Activated T-cell treated with anti-CD3 and anti-CD28 coated beads, Interleukin-2, amount 50 U/mL, for 72 hours (primary cell): ENCODE measurements at places on chromosomes 4 and X. TPM values are rescaled to one million over a fixed set of nuclear protein-coding genes. Genes with fewer than 3 reads are reported as not detected.

Gene SPANXN3
- total RNA-seq: not detected

Gene TCEAL9
- 1.6 TPM for total RNA-seq

Gene GPC4
- total RNA-seq: not detected

Gene BANK1
- 0.46 TPM for total RNA-seq

- DNase-seq: no peak
- no peak overlapping the region for H3K27ac ChIP-seq
- peaks cover 11% of the 10 kb centered on the region for H3K4me1 ChIP-seq
- H3K4me3 ChIP-seq: no peak overlapping the region
- H3K27me3 ChIP-seq: peaks cover 21% of the 10 kb centered on the region
These were observed 163.6 kb downstream of the SPRY1 start for GRCh38 chr4:123559955-123560871.

DNA sequence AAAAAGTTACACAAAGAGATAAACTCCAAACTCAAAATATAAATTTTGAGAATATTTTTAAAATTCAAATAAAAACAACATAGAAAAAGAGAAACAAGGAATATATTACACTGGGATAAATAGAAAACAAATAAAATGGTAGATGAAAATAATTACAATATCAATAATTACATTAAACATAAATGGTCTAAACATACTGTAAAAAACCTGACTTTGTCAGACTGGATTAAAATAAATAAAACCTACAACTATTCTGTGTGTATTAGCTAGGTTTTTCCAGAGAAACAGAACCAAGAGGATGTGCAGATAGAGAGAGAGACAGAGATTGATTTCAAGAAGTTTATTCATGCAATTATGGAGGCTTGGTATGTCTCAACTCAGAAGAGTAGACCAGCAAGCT is 126.5 kb downstream of the LRBA start:
- no peaks in the 10 kb centered on the region for H3K27me3 ChIP-seq
- H3K27ac ChIP-seq: no peak overlapping the region
- DNase-seq: no peak
- H3K36me3 ChIP-seq: peaks cover 16% of the 10 kb centered on the region
- no peak overlapping the region for H3K4me3 ChIP-seq
- H3K4me1 ChIP-seq: peaks cover 29% of the 10 kb centered on the region

GRCh38 chr4:86091201-86091600 is 268.7 kb downstream of the MAPK10 start:
- H3K27me3 ChIP-seq: no peaks in the 10 kb centered on the region
- no peak overlapping the region for H3K4me3 ChIP-seq
- no peak for DNase-seq
- H3K4me1 ChIP-seq: no peaks in the 10 kb centered on the region
- no peak overlapping the region for H3K27ac ChIP-seq

- no peaks in the 10 kb centered on the region for H3K27me3 ChIP-seq
- no peaks in the 10 kb centered on the region for H3K36me3 ChIP-seq
- DNase-seq: no peak
- no peaks in the 10 kb centered on the region for H3K4me1 ChIP-seq
- no peak overlapping the region for H3K27ac ChIP-seq
These were observed 1428.7 kb downstream of the PCDH18 start for GRCh38 chr4:136103616-136104015.

DNA sequence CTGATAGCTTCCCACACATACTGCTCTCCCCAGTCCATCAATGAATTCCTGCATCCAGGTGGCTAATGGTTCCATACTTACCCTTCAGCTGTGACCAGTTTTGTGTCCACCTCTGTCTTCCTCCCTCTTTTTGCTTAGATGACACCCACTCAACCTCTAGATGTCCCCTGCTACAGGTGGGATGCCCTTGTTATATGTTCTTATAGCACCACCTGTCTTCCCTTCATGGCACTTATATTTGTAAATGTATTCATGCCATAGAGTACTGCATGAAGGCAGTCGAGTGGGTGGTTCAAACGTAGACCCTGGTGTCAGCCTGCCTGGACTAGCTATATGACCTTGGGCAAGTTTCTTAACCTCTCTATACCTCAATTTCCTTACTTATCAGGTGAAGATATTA is 6.5 kb upstream of the USP46 start:
- DNase-seq: no peak
- no peak overlapping the region for H3K4me3 ChIP-seq
- peaks cover 42% of the 10 kb centered on the region for H3K27me3 ChIP-seq
- no peak overlapping the region for H3K27ac ChIP-seq
- H3K4me1 ChIP-seq: peaks cover 2% of the 10 kb centered on the region

DNA sequence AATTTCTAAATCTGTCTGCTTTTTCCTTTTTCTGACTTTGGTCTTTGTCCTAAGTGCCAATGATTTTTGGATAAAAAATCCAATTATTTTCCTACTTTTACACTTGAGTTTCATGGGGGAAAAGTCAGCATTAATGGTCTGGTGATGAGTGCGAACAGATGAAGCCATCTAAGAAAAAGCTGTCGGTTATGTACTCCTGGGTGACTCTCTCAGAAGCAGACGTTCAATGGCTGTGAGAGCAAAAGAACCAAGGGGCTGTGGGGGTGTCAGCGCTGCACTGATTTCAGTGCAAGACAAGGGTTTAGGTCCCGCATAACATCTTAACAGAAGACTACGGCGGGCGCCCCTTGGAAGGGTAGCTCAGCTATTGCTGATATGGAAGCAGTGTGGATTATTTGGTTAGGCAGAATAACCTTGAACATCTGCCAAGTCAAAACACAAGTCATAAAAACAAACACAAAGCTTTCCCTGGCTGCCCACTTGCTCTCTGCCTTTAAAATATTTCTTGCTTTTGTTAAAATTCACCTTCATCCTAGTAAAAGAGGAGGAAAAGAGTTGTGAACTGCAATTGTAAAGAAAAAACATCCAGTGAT is 240.5 kb downstream of the MAML3 start:
- no peak overlapping the region for H3K27ac ChIP-seq
- no peak for DNase-seq
- no peaks in the 10 kb centered on the region for H3K36me3 ChIP-seq

DNA sequence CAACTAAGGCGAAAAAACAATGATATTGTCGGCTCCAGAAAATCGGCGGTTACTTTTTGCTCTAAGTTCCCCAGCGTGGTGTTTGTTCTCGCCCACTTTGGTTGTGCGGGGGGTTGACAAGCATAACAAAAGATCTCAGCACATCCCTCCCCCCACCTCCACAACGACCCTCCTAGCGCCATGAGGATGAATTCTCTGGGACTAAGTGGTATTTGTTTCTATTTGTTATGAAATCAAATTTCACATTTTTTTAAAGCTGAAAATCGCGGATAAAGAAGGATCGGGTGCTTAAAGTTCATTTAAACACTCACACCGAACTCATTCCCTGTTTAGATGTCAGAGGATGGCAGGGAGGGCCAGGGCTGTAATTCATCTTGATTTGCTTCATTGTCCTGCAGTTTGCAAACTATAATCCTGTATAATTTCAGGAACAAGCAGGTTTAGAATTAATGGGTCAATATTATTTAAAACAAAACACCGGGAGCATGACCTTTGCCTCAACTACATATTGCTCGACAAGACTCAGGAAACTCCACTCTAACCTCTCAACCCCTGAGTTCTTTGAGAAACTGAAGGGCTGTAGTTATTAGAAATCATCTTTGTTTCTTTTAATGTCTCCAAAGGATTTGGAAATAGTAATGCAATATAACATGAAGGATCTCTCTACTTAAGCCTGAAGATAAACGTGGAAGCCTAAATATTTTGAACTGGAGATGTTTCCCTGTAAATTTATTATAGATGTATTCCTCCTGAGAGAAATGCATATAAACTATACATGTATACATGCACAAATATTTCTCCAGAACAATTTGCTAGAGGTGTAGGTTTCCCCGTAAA is 6.4 kb downstream of the PITX2 start:
- DNase-seq: no peak
- H3K27ac ChIP-seq: no peak overlapping the region
- peaks cover 39% of the 10 kb centered on the region for H3K4me1 ChIP-seq
- H3K27me3 ChIP-seq: peaks cover 92% of the 10 kb centered on the region
- peaks cover 7% of the 10 kb centered on the region for H3K36me3 ChIP-seq

GRCh38 chr4:169103966-169104412 is 93.9 kb upstream of the CBR4 start:
- no peaks in the 10 kb centered on the region for H3K4me1 ChIP-seq
- no peak for DNase-seq
- no peaks in the 10 kb centered on the region for H3K36me3 ChIP-seq

DNA sequence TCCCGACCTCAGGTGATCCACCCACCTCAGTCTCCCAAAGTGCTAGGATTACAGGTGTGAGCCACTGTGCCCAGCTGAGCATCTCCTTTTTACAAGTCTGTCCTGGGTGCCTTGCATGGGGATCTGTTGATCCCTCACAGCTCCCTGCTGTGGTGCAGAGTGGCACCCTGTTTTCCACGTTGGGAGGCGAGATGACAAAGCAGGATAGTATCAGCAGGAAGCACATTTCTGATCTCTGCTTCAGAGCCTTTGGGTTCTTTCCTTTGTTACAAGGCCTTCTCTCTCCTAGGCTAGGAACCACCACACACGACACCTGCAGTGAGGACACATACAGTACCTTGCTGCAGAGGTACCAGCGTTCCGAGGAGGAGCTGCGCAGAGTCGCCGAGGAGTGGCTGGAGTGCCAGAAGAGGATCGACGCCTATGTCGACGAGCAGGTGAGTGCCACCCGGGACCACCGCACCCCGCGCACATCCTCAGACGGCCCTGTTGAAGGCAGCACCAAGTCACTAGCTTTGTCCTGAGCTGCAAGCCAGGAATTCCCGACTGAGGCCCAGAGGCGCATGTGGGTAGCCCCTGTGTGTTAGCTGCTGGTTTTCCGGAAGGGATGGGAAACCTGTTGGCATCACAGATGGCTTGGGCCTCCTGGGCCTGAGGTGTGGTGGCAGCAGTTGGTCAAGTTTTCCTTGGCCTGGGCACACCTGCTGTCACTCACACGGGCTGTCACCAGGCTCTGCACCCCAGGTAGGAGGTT is 109.6 kb downstream of the TNIP2 start:
- peaks cover 19% of the 10 kb centered on the region for H3K36me3 ChIP-seq
- H3K4me3 ChIP-seq: no peak overlapping the region
- no peak for DNase-seq
- peaks cover 8% of the 10 kb centered on the region for H3K4me1 ChIP-seq
- H3K27me3 ChIP-seq: no peaks in the 10 kb centered on the region
- H3K27ac ChIP-seq: no peak overlapping the region

DNA sequence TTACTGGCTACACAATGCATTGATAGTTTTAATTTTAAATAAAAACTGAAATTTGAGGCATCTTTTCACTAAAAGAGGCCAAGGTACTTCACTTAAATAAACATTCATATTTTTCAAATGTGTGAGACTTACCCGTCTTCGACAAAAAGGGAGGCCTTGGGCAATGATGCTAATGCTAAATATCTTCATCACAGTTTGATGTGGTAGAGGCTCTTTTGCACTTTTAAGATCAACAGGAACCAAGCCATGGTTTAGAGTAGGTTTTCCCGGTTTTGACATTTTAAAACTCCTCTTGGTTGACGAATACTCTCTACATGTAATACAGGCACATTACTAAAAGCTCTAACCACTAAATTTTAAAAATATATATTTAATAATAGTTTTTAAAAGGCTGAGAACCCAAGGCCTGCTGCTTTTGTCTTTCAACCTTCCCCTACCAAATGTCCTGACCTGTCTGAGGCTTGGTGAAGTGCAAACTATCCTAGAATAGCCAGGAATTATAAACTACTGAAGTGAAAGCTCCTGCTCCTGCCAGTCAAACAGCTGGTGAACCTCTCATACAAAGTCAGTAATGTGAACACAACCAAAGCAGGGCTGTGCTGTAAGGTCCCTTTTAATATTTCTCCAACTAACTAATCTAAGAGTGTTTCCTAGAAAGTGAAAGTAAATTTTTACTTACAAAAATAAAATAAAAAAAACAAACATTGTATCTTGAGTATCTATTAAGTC is 153.7 kb downstream of the FBXW7 start:
- peak overlapping the region; percentile 68 for H3K4me3 ChIP-seq
- peak overlapping the region; percentile 82 for H3K27ac ChIP-seq

DNA sequence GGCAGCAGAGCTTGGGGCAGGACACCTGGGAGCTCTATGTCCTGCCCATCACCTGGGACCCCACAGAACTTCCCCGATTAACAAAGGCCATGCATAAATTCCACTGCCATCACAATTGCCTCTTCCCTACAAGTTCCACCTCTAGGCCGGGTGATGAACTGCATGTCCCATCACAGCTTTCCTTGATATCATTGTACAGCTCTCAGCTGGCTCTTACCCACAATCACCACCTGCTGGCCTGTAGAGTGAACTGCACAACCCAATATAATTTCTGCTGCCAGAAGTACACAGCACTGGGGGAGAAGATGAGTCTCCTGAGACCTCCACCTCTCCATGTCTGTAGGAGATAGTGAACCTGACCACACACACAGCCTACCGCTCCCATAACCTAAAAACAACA is 285.0 kb upstream of the AADAT start:
- DNase-seq: no peak
- no peaks in the 10 kb centered on the region for H3K36me3 ChIP-seq
- H3K4me1 ChIP-seq: no peaks in the 10 kb centered on the region
- H3K4me3 ChIP-seq: no peak overlapping the region

DNA sequence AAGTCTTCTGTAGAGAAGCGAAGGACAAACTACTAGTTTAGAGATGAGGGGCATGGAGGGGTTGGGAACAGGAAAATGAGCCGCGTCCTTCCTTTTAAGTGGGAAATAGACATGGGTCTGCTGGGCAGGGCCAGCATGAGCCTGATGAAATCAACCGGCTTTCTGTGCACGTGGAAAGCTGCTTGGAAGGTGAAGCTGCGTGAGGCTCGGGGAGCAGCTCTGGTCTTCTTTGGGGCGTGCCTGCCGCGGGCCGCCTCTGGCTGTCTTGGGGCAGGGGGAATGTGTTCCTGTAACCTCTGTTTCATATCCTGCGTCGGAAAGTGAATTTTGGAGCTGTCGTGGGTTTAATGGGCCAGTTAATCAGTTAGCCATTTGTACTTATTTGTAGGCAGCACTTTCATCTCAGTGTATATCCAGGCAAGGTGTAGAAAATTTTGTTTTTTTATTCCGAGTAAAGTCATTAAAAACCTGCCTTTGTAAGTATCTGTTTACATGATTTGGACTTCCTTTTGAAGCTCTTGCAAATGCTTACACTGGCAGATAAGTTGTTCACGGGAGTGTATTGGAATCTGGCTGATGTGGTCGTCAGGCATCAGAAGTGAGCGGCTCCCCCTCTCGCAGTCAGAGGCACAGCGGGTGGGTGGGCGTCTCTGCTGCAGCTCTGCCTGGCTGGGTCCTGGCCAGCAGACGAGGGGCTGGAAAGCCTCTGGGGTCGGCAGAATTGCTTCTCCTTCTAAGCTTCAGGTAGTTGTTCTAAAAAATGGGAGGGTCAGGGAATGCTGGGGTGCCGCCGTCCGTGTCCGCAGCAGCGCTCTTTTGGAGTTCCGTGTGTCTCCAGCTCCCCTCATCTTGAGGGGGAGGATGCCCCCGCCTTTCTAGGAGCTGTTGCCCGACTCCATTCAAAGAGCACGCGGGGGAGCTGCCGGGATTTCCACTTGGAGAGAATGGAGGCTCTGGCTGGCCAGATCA is 70.5 kb upstream of the HGFAC start:
- DNase-seq: no peak
- peaks cover 34% of the 10 kb centered on the region for H3K4me1 ChIP-seq
- no peaks in the 10 kb centered on the region for H3K36me3 ChIP-seq
- no peak overlapping the region for H3K27ac ChIP-seq
- no peak overlapping the region for H3K4me3 ChIP-seq

GRCh38 chrX:132750331-132751062 is 207.9 kb downstream of the HS6ST2 start:
- H3K4me1 ChIP-seq: peaks cover 4% of the 10 kb centered on the region
- peaks cover 57% of the 10 kb centered on the region for H3K27me3 ChIP-seq
- H3K27ac ChIP-seq: no peak overlapping the region
